Activated CD8-positive, alpha-beta memory T cell treated with anti-CD3 and anti-CD28 coated beads for 24 hours (primary cell): ENCODE measurements at places on chromosomes 12 and 14.

- no peak for DNase-seq
Observed at GRCh38 chr12:127485528-127485927, 781.4 kb upstream of the TMEM132C start.

GRCh38 chr14:51086044-51086443 is 8.9 kb downstream of the TRIM9 start:
- no peak for DNase-seq

DNA sequence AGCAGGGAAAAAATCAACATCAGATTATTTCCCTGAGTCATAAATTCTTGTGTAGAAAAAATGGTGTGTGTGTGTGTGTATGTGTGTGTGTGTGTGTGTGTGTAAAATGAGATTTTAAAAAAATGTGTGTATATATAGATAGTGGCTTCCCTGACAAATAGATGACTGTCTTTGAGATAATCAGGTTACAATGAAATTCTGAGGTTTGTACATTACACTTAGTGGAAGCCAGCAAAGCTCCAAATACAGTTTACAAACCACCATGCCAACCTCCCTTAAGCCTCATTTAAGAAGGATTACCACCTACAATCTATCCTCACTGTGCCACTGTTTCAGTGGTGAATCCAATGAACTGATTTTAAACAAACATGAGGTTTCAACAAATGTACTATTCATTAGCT is 93.8 kb downstream of the MED13L start:
- no peak for DNase-seq

GRCh38 chr12:68224613-68225285 is 861 bp downstream of the IL26 start:
- no peak for DNase-seq

DNA sequence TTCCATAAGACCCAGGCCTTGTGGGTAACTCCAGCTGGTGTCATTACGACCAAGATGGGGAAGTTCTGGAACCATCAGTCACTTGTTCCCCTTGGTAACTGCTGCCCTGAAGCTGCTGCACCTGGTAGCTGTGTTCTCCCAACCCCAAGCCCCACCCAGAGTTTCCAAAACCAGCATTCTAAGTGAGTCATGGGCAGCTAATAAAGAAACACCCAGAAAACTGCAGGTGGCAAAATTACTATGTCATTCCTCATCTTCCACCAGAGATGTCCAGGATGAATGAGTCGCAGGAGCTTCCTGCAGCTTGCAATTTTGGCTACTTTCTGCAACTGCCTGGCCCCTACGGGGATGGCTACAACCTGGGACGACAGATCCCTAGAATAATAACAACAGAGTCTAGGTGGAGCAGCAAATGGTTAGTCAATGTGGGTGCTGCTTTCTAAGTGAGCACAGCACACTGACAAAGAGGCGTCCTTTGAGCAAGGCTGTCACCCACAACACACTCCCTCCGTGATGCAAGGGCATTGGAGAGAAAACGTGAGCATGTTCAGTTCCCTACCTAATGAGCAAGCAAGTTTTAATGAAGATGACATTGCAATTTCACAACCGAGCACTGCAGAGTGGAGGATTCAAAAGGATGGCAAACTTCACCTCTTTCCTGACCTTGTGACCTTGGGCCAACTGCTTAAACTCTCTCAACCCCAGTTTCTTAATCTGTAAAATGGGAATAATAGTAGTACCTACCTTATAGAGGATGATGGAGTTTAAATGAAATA is 301.4 kb upstream of the NOS1 start:
- no peak for DNase-seq

DNA sequence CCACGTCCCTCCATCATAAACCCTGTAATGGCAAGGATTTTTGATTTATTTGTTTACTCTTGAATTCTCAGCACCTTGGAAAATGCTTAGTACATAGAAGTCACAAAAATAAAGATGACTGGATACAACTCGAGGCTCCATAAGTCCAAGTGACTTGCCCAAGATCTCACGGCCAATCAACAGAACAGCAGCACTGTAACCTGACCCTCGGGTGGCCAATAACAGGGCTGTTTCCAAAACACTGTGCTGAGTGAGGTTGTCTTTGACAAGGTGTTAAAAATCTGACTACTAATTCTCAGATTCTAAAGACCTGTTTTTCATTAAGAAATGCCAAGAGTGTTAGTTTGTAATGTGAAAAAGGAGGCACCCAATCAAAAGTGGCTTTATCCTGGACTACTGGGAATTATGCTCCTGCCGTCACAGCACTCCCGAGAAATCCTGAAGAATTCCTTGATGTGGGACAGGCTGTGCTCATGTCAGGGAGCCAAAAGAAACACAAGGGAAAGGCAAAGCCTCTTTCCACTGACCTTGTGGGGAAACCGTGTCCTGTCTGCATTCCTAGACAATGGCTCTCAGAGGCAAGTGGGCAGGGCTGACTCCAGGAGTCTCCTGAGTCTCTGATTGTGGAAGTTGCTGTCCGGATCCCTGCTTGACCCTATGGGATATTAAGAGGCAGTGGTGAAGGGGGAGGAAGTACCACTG is 204.7 kb upstream of the PELI2 start:
- no peak for DNase-seq

GRCh38 chr14:20681348-20682126 is 2.8 kb upstream of the RNASE4 start:
- peak; percentile 98 for DNase-seq

DNA sequence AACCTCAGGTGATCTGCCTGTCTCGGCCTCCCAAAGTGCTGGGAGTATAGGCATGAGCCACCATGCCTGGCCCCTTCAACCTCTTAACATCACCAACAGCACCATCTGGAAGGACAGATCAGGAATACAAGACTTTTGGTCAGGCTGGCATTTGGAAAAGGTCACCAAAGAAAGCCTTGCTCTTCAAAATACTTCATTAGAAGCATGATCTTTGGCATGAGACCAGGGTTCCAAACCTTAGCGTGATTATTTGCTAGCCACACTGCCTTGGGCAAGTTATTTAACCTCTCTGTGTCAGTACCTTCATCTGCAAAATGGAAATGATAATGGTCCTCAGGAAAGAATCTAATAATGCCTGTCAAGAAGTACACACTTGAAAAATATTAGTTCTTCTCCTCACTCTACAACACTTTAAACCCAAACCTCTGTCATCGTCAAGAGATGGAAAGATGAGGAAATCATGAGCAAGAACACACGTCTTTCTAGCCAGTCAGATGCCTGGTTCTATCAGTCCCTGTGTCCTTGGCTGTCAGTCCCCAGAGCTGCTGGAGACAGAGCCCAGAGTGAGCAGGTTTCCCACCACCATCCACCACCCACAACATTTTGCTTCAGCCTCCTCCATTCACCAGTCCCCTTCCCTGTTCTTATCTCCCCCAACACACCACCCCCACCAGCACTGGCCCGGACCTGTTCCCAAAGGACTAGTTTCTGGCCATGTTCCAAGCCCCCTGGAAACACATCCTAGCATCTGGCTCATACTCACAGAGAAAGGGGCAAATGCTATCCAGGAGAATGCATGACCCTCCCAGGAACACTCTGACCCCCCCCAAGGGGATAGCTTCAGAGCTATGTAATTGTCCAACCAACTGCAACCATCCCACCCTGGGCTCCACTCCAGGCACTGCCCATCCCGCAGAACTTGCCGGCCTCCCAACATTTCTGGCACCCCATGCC is 2.0 kb downstream of the ADCY6 start:
- no peak for DNase-seq

GRCh38 chr14:93937519-93937918 is 10.4 kb downstream of the FAM181A start:
- no peak for DNase-seq

DNA sequence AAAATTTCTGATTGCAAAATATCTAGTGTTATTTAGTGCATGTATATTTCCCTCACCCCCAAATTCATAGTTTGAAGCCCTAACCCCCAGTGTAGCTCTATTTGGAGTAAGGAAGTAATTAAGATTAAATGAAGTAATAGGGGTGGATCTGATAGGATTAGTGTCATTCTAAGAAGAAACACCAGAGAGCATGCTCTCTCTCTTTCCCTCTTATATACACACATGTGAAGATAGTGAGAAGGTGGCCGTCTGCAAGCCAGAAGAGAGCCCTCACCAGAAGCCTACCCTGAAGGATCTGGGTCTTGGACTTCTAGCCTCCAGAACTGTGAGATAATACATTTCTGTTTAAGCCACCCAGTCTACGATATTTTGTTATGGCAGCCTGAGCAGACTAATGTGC is 120.3 kb downstream of the TMEM30B start:
- no peak for DNase-seq

- DNase-seq, result no peak
Observed at GRCh38 chr12:74393272-74393671, 144.4 kb upstream of the ATXN7L3B start.

DNA sequence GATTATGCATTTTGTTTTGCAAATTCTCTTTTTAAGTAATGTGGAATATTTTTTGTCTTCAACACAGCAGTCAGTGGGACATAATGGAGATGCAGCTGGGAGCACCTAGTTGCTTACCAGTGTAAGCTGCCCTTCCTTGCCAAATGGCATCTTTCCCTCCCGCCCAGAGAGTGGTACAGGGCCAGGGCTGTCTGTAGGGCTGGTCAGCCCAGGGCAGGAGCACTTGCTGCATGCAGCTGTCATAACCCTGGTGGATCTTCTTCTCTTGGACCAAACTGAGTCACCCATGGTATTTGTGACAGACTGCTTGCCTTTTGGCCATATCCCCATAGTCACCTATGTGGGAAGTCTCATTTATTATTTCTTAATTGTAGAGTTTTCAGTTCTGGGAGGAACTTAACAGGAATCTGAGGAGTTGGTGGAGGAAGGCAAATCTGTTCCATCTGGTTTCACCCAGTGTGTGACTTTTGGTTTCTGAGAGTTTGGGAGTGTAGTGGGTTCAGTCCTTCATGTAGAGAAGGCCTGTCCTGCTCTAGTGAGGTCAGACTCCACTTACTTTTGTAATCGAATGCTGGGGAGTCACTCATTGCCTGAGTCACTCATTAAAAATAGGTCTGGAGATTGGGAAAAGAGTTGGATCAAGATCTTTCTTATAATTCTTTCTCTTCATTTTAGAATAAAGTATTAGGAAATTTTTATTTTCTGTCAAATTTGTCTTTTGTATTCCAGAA is 62.0 kb upstream of the ASPG start:
- DNase-seq, result no peak

GRCh38 chr12:71469258-71469750 is 29.7 kb downstream of the LGR5 start:
- DNase-seq, result no peak

GRCh38 chr12:15863372-15863771 is 18.8 kb upstream of the STRAP start:
- no peak for DNase-seq

DNA sequence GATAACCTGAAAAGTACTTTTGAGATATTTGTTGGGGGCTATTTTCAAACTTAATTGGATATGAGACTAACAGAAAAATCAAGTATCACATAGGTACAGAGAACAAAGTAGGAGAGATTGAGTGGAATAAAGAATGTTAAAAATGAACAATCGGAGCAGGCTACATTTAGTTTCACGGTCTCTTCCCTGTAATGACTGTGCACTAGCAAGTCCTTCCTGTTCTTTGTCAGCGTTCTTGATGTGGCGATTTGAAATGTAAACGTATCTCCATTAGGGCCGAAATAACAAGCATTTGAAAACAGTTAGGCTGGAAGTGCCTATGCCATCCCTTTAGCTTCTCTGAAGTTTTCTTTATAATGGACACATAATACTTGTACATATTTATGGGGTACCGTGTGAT is 31.0 kb downstream of the SLC25A29 start:
- no peak for DNase-seq

DNA sequence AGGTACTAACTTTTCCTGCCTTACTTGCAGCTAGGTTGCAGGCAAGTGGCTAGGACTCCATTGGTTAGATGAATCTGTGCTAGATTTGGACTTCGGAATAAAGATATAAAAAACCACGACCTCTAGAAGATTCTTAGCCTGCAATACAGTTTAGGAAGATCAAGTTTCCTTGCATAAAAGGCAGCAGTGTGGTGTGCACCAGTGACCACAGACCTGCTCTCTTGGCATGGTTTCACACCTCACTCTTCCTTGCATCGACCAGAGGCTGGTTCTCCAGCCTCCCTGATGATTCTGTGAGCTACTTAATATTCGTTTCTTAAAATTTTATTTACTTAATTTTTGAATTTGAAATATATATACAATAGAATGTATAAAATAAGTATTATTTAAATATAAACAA is 9.8 kb downstream of the KLHDC1 start:
- no peak for DNase-seq

GRCh38 chr12:13367973-13368372 is 171.4 kb downstream of the EMP1 start:
- no peak for DNase-seq

DNA sequence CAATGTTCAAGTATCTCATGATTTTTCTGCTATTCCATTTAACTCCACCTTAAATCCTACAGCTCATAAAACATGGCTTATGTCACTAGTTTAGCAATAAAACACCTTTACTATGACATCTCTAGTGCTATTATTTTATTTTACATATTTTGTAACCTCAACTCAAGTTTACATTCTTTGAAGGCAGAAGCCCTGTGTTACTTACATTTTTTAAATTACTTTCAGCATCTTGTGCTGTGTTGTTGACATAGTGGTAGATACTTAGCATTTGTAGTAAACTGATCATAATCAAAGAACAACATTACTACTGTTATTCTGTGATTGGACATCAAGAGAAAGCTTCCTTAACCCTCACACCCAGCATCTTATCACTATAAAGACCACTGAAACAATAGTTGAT is 216.1 kb downstream of the BMP4 start:
- no peak for DNase-seq

GRCh38 chr12:5561057-5561456 is 129.1 kb downstream of the NTF3 start:
- DNase-seq, result no peak

DNA sequence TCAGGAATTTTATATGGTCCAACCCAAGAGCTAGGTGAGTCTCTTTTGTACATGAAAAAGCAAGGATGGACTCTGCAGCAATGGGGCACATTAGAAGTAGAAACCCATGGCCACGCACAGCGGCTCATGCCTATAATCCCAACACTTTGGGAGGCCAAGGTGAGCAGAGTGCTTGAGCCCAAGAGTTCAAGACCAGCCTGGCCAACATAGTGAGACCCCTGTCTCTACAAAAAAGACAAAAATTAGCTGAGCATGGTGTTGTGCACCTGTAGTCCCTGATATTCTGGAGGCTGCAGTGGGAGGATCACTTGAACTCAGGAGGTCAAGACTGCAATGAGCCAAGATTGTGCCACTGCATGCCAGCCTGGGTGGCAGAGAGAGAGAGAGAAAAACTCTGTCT is 128.7 kb upstream of the PLEKHA5 start:
- no peak for DNase-seq

GRCh38 chr14:89616852-89617341 is 199.9 kb upstream of the FOXN3 start:
- DNase-seq, result no peak

DNA sequence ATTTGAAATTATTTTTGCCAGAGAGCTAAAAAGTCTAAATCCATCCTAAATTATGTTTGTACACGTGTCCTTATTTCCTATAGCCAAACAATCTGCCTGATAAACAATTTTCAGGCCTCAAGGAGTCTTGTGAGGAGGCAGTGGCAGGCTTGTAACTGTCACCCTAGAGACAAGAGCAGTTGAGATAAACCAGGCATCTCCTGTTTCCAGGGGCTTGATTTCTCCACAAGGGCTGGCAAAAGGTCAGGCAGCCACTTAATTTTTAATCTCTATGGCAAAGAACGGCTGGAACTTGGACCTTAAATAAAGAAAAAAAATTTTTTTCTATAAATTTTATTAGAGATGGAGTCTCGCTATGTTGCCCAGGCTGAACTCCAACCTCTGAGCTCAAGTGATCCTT is 15.5 kb downstream of the PKP2 start:
- no peak for DNase-seq

- DNase-seq, result no peak
Observed at GRCh38 chr12:93163260-93164036, 214.3 kb upstream of the NUDT4 start.
